ENCODE measurements at places on chromosomes 11 and 22.

DNA sequence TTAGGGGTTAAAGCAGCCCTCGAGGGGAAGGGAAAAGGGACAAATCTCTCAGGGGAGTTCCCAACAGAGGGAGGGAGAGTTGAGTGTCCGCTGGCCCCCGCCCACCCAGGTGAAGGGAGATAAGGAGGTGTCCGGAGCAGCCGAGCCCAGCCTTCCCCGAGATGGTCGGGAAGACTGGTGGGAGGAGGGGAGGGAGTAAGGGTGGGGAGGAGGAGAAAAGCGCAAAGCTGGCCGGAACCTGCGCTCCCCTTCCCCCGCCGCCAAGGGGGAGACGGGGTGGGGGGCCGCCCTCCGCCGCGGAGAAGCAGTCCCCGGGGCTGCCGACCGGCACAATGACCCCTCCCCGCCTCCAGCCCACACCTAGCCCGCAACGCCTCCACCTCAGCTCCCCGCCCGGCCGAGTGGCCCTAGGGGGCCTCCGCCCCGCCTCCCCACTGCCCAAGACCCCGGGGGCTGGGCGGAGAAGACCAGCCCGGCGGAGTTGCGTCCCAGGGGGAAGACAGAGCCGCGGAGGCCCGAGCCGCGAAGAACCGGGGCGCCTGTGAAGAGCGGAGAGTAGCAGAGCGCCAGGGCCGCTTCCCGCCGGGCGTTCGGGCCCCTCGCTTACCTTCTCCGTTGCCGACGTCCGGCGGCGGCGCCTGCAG is 479 bp downstream of the RSF1 start:
- DNase-seq = peak; percentile 43

DNA sequence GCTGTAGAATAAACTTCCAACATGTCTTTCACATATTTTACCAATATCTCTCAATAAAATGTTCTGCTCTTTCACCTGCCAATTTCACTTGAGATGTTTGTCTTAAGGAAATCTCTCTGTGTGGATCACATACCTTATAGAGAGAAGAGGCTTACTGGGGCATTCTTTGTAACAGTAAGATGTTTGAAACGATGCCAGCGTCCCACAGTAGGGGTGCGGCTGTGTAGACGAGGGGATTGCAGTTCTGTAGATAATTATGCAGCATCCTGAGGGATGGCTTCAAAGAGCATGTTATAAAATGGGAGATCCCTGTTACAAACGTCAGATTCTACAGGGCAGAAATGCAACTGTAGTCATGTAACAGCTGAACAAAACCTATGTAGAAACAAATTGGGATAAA is 200.0 kb downstream of the TBC1D22A start:
- no peak for DNase-seq

- DNase-seq = no peak
Measured at GRCh38 chr22:46891382-46891951, 129.0 kb downstream of the TBC1D22A start.

DNA sequence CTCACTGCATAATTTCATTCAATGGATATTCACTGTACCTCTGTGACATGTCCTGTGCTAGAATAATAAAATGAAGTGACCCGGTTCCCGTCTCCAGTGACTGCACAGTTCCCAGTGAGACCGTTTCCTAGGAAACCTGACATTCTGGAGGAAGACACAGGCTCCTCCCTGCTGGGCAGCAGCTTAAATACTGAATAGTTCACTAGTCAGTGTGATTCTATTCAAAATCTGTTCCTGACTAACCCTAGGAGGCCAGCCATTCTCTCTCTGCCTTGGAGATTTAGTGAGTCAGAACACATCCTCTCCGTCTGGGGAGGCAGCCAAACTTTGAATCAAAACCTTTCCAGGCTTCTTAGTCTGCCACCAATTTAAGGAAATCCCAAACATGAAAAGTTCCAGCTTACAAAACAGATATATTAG is 11.3 kb downstream of the TRIM66 start:
- peak; percentile 52 for DNase-seq

DNA sequence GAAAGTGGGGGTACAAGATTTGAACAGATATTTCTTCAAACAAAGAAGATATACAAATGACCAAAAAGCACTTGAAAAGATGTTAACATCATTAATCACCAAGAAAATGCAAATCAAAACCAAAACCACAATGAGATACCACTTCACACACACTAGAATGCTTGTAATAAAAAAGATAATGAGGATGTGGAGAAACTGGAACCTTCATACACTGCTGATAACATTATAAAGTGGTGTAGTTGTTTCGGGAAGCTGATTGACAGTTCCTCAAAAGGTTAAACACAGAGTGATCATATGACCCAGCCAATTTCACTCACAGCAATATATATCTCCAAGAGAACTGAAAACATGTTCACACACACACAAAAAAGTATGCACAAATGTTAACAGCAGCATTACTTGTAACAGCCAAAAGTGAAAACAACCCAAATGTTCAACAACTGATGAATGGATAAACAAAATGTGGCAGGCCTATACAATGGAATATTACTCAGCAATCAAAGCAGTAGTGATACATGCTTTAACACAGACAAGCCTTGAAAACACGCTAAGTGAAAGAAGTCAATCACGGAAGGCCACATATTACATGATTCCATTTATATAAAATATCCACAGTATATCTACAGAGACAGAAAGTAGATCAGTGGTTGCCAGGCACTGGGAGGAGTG is 15.1 kb downstream of the PITPNB start:
- DNase-seq = no peak

- DNase-seq = no peak
Measured at GRCh38 chr11:32940865-32941264, 48.3 kb downstream of the QSER1 start.

DNA sequence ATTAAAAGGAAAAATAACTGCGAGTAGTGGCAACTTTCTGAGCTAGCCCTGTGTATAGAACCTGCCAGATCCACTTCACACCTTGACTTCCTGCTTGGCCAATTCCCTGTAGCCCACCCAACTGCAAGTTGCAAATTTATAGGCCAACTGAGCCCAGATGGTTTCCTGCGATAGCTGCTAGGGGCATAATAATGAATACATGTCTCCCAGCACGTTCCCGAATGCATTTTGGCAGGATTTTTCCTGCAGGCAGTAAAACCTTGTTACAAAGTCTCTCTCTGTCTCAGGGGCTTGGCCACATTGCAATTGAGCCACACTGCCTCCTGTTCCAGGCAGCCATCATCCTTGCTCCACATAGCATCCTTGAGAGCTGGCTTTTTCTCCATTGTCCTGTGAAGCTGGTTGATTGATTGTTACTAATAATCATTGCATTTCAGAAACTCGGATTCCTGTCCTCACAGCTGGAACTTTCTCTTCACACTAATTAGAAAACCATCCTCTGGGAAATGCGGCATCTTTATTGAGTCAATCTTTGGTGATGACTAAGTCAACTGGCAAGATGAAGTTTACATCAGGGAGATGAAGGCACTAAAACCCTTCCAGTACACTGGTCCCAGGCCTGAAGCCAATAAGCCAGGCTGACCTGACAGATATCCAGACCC is 18.6 kb upstream of the LMO2 start:
- no peak for DNase-seq

All from HTR-8/SVneo (cell line).